ENCODE measurements at places on chromosomes 2 and 18. TPM values are rescaled to one million over a fixed set of nuclear protein-coding genes. Genes with fewer than 3 reads are reported as not detected.

- DNase-seq, result no peak
Measured at GRCh38 chr2:156065912-156066311, 266.6 kb downstream of the NR4A2 start.

- DNase-seq, result no peak
Measured at GRCh38 chr2:196205881-196206435, 34.6 kb upstream of the STK17B start.

GRCh38 chr2:147101941-147102790, 742.7 kb upstream of the ACVR2A start:
- no peak for DNase-seq

GRCh38 chr2:157172866-157173578, 84.5 kb upstream of the GALNT5 start:
- DNase-seq, result peak; percentile 25

- peak; percentile 74 for DNase-seq
Measured at GRCh38 chr2:187552828-187553681, 1.2 kb downstream of the TFPI start.

The PRR30 gene
- not detected for total RNA-seq

The GALNT13 gene
- total RNA-seq, result 12.8 TPM

All from H4 (cell line).